Activated CD4-positive, CD25-positive, alpha-beta regulatory T cell treated with anti-CD3 and anti-CD28 coated beads, Interleukin-2, amount 50 U/mL, for 24 hours (primary cell): ENCODE measurements at places on chromosomes 2 and 18.

DNA sequence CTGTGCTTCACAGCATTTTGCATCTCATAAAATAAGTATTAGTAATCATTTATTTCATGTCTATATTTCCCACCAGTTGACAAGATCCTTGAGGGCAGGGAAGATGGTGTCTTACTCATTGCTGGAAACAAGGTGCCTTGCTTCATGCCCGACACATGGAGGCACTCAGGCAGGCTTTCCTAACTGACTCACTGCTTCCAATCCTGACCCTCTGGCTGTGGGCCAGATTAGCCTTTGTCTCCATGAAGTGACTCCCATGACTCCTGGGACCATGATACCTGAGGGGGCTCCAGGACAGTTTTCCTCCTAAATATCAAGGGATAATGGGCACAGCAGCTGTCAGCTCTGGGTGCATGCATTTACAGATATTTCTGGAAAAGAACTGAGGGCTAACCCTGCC lies 275.1 kb downstream of the AGPS start:
- no peak for ATAC-seq

- no peak for ATAC-seq
Measured at GRCh38 chr18:24552218-24552617, 91.8 kb downstream of the HRH4 start.

GRCh38 chr2:28420722-28421121 lies 28.1 kb downstream of the FOSL2 start:
- no peak for ATAC-seq

GRCh38 chr2:216242365-216242764 lies 129.9 kb downstream of the MARCHF4 start:
- no peak for ATAC-seq

DNA sequence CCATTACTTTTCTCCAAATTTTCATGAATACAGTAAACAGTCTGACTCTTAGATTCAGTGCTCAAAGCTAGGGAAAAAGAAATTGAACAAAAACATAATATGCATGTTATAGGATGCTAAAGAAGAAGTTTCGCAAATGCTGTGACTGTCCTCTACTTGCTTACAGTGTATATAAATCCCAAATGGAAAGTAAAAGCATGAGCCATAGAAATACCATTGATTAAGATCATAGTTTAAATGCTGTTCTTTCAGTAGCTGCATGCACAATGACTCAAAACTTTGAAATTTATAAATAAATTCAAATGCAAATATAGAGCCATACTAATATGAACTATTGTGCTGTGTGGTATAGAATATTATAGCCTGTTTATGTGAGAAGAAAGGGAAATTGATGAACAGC lies 1113.9 kb upstream of the ACVR2A start:
- ATAC-seq = no peak

GRCh38 chr2:160541745-160542144 lies 48.1 kb upstream of the RBMS1 start:
- ATAC-seq = no peak

DNA sequence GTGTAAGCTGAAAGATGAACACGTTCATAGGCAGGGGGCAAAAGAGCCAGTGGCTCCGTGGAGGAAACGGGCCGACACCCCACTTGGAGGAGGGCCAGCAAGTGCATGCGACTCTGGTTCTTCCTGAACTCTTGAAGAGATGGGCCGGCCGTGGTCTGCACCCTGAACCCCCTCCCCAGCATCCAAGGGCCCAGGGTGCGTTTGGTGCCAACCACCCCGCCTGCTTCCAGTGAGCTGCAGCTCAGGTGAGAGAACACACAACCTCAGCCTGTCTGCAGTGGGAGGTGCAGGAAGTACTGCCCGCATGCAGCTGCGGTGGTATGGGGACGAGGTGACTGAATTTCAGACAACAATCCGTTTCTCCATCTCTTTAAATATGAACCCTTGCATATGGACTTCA lies 58.9 kb downstream of the ADNP2 start:
- ATAC-seq = no peak

DNA sequence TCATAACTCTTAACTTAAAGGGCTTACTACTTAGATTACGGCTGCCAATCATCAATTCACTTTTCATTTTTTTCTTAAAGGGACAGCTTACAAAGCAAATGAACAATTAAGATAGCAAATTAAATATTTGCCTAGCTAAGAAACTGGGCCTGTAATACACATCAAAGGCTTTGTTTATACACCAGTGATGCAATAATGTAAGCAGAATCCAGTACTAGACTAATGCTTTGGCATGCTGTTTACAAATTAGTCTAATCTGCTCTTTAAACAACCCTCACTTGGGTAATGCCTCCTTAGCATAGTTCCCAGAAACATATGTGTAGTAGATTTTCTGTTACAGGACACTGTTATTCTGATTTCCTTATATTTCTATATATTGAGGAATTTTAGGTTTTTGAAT lies 105.8 kb downstream of the ARHGAP28 start:
- no peak for ATAC-seq

GRCh38 chr2:159084384-159085370 lies 116.2 kb downstream of the TANC1 start:
- ATAC-seq = no peak

GRCh38 chr18:45127405-45127804 lies 446.7 kb downstream of the SETBP1 start:
- ATAC-seq = no peak

DNA sequence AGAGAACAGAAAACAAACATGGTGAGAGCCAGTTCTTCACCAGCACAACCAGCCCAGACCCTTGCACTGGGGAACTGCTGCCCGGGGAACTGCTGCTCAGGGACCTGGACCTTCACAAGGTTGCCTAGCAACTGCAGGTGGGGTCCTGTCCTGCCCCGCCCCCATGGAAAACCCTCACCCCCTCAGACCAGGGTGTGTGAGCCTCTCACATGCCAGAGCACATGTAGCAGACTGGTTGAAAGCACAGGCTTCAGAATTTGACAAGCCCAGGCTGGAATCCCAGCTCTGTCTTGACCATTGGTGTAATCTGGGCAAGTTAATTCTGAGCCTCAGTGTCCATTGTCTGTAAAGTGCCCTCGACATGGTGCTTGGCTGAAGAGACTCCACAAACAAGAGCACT lies 118.6 kb downstream of the LOXHD1 start:
- ATAC-seq = no peak

DNA sequence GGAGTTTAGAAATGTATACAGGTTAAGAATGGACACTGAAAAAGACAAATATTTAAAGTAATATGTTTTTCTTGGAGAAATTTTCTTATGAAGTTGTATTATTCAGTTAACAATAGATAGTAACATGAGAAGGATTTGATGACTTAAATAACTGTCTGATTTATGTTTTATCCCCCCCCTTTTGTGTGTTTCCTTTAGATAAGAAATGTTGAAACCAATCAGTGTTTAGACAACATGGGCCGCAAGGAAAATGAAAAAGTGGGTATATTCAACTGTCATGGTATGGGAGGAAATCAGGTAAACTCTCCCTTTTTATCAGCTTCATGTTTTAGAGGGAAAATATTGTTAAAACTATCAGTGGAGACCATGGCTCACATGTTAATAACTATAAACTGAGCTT lies 289.7 kb upstream of the KCNJ3 start:
- no peak for ATAC-seq

- no peak for ATAC-seq
Measured at GRCh38 chr2:216787851-216788540, 71.9 kb downstream of the TNP1 start.

GRCh38 chr2:64745562-64745961 lies 91.8 kb upstream of the SERTAD2 start:
- ATAC-seq = no peak

GRCh38 chr2:26017464-26018183 lies 16.3 kb upstream of the RAB10 start:
- no peak for ATAC-seq

DNA sequence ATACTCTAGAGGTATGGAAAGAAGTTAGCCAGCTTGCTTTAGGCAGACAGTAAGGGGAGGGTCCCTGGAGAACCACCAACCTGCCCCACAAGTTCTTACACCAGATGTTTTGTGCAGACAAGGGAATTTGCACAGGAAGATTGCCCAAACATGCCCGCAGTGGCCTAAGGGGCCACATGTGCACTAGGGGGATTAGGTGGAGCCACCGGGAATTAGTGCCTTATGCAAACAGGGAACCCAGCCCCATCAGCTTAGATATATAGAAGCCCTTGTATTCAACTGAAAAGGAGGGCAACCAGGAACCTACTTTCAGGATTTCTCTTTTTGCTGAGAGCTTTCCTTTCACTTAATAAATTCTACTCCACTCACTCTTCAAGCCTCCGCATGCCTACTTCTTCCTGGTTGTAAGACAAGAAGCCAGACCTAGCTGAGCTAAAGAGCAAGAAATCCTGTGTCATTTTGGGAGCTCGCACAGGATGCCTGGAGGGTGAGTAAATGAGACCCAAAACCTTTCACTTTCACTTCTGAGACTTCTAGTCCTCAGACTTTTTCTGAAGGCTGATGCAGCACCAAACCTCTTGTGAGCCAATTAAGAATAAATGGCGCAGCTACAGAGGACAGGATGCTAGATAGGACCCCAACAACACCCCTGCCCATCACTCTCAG lies 146.3 kb downstream of the GCA start:
- ATAC-seq = no peak

DNA sequence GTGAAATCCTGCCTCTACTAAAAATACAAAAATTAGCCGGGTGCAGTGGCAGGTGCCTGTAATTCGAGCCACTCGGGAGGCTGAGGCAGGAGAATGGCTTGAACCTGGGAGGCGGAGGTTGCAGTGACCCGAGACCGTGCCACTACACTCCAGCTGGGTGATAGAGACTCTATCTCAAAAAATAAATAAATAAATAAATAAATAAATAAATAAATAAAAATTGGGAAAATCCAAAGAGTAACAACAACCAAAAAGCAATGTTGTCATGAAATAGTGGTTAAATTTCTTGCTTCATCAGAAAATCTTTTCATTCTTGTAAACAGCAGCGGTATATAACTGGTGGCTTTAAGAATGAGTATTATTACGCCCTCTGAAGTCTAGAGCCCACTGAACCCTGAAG lies 54.4 kb downstream of the HEATR5B start:
- ATAC-seq = no peak

GRCh38 chr2:133061874-133062593 lies 392.0 kb upstream of the LYPD1 start:
- no peak for ATAC-seq

GRCh38 chr2:149410701-149411484 lies 80.5 kb downstream of the LYPD6 start:
- ATAC-seq = no peak
